ENCODE measurements at places on chromosomes 4 and X. TPM values are rescaled to one million over a fixed set of nuclear protein-coding genes. Genes with fewer than 3 reads are reported as not detected.

MAGEA1 gene
- not detected for total RNA-seq

COL25A1 gene
- total RNA-seq, result 6.6 TPM

PPP4R3C gene
- not detected for total RNA-seq

SORCS2 gene
- 1.9 TPM for total RNA-seq

RHOXF2 gene
- total RNA-seq, result not detected

DDX60 gene
- 12.5 TPM for total RNA-seq

All from mesenteric fat pad (tissue), 1 donor.